ENCODE measurements at places on chromosomes 2 and 18.

DNA sequence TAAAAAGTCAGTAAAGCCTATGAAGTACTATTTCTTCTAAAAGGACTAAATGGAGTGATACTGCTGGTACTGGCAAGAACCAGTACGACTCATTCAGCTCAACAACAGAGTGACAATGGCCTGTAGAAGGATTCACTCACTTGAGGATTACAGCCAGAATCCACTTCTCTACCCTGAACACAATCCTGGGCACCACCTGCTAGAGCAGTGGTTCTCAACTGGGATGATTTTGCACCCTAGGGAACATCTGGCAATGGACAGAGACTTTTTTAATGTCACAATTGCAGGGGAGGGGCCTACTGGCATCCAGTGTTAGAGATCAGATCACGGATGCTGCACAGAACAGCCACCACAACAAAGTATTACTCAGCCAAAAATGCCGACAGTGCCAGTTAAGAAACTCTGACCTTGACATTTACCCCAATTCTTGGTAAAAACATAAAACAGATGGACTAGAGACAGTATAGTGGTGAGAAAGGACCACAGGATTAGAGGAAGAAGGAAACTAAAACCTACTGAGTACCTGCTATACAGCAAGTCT, 5.0 kb downstream of the SPIRE1 start:
- DNase-seq, result no peak

DNA sequence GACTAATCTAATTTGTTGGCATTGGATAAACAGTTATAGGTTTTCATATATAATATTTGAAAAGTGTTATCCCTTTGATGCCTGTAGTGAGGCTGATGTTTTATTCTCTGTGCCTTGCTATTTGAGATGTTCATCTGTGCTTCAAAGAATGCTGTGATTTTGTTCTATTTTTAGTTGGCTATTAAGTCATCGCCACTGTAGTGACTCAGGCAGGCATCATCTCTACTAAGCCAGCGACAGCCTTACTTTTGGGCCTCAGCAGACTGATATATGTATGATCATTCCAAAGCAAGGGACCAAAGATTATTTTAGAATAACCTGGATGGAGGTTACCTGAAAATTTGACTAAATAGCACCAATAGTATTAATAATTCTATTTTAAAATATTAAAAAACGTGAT, 1674.5 kb upstream of the NXPH2 start:
- DNase-seq, result no peak

GRCh38 chr18:31275722-31276463, 42.1 kb upstream of the DSG1 start:
- peak; percentile 2 for DNase-seq

GRCh38 chr2:71682341-71682740, 229.0 kb downstream of the DYSF start:
- no peak for DNase-seq

GRCh38 chr18:57833441-57834101, 30.5 kb upstream of the ATP8B1 start:
- DNase-seq, result peak; percentile 27

- DNase-seq, result no peak
These were observed 244.5 kb downstream of the TCF4 start for GRCh38 chr18:55343396-55344073.

DNA sequence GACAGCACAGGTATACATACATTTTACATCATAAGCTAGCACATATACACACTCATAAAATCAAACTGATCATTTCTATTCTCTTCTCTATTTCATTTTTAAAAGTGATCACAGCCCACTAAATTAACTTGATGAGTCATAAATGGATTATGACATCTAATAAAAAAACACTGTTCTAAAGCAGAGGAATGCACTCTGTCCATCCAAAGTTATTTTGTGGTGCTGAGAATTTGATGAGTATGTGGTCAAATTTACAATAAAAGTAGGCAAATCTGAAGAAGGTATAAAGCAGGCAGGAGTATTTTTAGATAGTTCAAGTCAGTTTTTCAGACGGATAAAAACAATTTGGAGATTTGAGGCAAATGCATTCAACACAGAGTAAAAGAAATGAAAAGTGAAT, 104.4 kb downstream of the NOL4 start:
- no peak for DNase-seq

DNA sequence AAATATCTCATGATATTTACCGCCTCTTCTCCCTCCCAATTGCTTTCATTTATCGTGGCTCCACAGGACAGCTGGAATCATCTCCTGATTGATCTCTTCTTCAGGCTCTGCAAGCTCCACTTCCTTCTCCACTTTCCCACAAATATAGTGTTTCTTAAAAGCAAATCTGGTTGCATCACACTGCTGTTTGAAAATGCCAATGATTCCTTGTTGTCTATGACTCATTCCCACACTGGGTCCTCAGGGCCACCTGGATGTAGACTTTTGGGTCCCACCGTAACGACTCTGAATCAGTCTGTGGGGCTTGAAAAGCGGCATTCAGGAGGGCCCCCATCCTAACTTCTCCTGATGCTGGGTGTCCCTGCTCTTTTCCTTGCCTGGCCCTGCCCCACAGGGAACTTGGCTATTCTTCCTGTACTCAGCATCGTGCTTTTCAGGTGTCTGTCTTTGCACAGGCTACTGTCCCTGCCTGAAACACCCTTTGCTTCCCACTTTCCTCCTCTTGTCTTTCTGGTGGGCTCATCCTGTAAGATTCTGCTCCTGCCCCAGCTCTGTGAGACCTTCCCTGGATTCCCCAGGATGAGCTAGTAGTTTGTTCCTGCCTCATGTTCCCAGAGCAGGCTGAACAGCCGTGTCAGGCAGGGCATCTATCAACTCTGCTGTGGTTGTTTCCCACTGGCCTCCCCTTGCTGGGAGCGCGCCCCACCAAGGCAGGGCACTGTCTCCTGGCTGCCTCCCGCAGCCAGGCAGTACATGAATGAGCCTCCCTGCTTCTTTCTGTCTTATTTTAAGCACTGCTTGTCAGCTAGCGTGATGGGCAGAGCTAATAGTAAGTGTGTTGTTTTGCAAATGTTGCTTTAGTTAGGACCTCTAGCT, 111.9 kb downstream of the KCTD1 start:
- no peak for DNase-seq

GRCh38 chr18:28074076-28074475, 102.9 kb downstream of the CDH2 start:
- no peak for DNase-seq

DNA sequence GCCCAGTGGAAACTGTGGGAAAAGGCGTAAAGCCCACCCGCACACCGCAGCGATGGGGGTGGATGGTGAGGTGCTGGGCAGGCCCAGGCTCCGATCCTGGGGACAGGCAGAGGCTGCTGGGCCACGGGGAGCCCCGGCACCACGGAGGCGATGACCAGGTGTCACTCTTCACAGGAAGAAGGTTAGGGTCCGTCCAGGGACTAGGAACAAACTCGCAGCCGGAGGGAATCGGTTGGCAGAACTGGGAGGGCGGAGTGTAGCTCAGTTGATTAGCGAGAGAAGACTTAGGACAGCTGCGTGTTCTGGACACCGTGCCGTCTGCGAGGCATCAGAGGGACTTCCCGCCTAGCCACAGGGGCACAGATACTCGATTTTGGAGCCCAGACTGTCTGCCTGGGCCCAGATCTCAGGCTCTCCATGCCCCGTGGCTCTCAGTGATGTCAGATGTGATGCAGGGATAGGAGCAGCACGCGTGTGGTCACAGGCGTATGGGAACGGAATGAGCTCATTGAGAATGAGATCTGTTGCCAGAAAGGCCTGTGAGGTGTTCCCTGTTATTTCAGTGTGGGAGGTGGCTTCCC, 16.1 kb upstream of the ALLC start:
- DNase-seq, result no peak

GRCh38 chr2:44009136-44009735, 13.4 kb upstream of the LRPPRC start:
- no peak for DNase-seq

- no peak for DNase-seq
These were observed 64.7 kb downstream of the KCTD1 start for GRCh38 chr18:26483633-26484032.

DNA sequence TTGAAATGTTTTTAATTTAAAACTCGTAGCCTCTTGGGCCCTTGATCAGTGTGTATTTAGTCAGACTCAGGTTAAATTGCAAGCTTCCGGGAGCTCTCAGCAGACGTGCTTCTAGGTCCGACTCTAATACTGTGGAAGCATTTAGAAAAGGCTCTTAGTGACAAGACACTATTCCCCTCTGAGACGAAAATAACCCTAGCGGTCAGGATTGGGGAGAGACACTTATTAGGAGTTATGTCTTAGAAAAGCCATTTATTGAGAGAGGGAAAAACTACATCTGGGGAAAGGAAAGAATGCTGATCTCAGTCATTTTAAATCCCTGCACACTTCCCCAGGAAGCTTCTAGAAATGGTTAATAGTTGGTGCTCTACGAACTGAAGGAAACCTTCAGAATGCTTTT, 110.5 kb upstream of the NCK2 start:
- no peak for DNase-seq

DNA sequence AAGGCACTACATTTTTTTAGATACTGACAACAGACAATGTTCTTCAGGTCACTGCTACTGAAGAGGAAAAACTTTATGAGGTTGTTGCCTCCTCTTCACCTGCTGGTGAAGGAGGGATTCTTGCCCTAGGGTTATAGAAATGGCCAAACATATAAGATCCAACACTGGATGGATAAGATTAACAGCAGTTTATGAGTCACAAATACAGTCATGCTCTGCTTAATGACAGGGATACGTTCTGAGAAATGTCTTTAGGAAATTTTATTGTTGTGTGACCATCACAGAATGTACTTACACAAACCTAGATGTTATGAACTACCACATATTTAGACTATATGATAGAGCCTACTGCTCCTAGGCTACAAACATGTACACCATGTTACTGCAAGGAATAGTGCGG, 57.4 kb upstream of the AMMECR1L start:
- DNase-seq, result no peak

GRCh38 chr2:235666213-235666781, 172.5 kb downstream of the AGAP1 start:
- DNase-seq, result no peak

GRCh38 chr18:38900445-38900844, 1334.8 kb upstream of the CELF4 start:
- no peak for DNase-seq

- peak; percentile 79 for DNase-seq
These were observed 491 bp downstream of the L3MBTL4 start for GRCh38 chr18:6414118-6414722.

DNA sequence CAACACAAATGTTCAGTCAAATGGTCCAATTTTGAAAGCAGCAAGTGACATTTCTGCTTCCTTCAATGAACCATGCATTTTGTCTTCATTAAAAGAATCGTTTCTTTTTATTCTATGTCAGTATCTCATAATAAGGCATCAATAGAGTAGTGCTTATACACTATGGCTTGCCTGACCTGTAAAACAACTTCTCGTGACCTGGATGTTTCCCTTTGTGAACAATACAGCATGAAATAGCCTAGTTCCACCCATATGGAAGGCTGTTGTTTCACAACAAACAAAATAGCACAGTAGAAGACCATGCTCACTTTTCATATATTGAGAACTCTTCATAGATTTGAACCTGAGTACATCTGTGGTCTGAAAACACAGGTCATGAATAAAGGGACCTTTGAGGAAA, 104.3 kb upstream of the PIK3C3 start:
- DNase-seq, result no peak

GRCh38 chr2:196403471-196403870, 232.1 kb upstream of the STK17B start:
- DNase-seq, result no peak

GRCh38 chr2:224894356-224894755, 147.9 kb downstream of the DOCK10 start:
- peak; percentile 82 for DNase-seq

GRCh38 chr18:48552130-48552529, 13.3 kb downstream of the CTIF start:
- no peak for DNase-seq

- DNase-seq, result peak; percentile 22
These were observed 232.9 kb downstream of the GULP1 start for GRCh38 chr2:188524519-188525113.

DNA sequence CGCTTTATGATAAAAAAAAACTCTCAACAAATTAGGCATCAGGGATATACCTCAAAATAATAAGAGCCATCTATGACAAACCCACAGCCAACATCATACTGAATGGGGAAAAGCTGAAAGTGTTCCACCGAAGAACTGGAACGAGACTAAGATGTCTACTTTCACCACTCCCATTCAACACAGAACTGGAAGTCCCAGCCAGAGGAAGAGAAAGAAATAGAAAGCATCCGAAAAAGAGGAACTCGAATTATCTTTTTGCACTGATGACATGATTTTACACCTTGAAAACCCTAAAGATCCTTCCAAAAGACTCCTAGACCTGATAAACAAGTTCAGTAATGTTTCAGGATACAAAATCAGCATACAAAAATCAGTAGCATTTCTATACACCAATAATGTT, 121.6 kb downstream of the ZRANB3 start:
- no peak for DNase-seq
